ENCODE measurements at places on chromosomes 1 and 21. TPM values are rescaled to one million over a fixed set of nuclear protein-coding genes. Genes with fewer than 3 reads are reported as not detected.

DNA sequence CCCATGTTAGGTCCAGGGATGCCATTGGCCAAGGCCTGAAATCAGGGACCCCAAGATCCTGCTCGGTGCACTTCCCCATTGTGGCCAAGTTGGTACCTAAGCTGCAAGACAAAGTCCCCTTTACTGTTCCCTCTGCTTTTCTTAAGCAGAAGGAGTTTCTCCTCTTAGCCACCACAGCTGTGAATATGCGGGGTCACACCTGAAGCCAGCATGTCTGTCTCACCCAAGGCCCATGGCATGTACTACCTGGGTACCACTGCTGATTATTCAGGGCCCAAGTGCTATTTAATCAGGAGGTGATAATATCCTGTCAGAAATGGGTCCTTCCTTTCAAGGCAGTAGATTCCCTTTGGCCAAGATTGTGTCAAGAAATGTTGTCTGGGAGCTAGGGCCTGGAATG lies 133.9 kb upstream of the DNAH14 start:
- no peak for DNase-seq

DNA sequence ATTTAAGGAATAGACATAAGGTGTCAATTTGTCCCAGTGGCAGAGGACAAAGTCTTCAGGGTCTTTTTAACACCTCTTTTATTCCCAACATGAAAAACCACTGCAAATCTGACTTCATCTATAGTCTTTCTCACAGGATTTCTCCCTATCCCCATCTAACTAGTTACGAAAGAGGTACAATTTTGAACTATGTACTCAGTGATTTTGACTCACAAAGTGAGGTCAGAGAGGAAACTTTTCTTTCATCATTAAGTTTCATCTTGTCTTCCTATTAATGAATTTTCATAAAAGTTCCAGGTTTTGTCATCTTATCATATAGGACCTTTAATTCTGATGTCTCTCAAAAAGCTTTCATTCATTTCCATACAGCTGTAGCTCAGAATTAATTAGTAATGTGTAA lies 63.3 kb downstream of the ASH1L start:
- DNase-seq = no peak

DNA sequence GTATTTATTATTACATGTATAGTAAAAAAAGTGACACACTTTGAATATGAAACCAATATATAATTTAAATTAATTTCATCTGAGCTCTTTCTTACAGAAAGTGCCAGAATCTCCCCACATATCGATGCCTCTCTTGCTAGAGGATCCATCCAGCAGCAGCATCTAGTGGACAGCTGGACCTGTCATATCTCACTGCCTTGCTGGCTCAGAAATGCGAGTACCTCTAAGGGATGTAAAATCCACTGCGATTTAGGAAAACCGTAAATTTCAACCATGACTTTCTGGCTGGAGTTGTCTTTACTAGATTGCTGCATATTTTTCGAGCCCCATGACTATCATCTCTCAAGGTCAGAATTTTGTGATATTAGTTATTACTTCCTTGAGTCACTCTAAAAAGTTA lies 333.8 kb downstream of the NEGR1 start:
- no peak for DNase-seq

DNA sequence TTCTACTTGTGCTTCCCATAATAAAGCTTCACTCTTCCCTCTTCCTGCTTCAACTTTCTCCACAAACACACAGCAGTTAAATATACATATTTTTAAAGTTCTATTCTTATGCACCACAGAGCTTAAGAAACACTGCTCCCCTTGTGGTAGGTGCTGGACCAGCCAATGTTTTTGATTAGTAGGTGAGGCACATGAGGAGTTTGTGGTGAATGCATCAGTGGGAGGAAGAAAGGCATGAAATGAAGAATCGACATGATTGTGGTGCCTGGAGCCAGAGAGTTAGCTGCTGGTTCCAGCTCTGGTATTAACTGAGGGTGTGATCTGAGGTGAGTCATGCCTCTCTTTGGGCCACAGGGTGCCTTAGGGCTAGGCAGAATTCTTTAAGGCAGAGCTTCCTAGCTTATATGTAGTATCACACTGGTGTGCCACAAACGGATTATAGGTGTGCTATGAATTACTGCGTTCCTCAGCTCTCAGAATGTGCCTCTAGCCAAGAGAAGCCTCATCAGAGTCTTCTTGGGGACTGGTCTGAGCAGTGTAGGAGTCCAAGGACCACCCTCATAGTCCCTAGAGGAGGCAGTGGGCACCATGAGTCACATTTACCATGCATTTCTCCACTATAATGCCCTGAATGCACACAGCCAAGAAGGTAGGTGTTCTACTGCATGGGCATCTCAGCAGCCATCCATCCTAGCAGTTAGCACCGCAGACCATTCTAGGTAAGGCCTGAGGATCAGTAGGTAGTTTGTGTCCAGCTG lies 97.4 kb upstream of the SGIP1 start:
- DNase-seq = no peak

DNA sequence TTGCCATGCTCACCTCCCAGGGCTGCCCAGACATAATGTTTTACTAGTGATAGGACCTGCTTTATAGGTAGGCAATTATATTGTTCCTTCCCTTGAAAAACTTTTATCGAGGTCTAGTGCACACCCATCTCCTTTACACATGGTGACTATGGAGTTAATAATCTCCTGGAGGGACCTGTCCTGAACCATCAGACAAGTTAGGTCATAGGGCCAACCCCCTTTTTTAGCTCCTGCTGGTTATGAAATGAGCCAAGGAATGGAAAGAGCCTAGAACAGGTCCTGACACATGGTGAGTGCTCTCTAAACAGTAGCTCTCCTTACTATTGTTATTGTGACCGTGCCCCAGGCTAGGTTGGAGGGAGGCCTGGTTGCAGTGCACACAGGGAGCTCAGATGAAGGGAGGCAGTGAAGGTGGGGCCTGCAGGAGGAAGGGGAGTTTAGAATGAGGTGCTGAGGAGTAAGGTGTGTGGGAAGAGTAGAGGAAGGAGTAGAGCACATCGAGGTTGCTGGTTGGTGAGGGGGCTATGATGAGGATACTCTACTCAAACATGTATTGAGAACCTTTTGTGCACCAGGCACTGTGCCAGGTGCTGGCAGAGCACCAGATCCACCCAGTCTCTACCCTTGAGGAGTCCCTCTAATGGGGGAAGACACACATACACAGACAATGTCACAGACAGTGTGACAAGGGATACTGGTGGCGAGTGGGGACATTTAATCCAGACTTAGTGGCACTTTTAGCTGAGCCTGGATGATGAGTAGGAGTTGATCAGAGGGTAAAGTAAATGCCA lies 14.1 kb upstream of the LMNA start:
- no peak for DNase-seq

DNA sequence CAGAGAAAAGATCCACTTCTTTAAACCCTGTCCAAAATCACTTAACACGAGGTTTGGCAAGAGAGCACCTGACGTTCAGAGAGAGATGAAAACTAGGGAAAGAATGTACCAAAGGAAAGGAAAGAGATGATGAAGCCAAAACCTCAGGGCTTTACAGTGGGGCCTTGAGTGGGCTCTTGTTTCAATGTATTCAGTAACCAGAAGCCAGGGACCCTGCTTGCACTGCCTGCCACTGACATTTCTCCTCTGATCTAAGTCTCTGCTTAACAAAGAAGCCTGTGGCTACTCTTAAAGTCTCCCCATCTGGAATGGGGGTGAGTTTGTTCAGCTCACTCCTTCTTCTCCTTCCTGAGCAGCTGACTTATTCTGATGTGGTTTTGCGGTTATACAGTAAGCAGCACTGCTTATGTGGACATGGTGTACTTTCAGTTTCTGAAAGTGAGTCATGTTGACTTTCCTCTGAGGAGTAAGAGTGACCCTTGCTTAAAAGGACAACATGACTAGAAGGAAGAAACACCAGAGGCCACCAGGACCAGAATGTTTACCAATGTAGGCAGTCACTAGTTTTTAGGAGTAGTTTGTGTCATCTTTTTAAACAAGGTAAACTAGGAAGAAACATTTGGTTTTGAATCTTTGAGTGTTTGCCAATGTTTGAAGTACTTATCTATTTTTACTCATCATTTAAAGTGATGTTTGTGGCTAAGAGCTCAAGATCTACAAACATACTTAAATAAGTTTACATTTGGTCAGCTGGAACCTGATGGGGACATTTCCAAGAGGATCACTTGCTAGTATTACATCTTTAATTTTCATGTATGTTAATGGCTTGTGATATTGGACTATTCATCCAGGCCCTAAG lies 87.4 kb downstream of the FASLG start:
- no peak for DNase-seq

Gene OR6N1
- not detected for total RNA-seq

DNA sequence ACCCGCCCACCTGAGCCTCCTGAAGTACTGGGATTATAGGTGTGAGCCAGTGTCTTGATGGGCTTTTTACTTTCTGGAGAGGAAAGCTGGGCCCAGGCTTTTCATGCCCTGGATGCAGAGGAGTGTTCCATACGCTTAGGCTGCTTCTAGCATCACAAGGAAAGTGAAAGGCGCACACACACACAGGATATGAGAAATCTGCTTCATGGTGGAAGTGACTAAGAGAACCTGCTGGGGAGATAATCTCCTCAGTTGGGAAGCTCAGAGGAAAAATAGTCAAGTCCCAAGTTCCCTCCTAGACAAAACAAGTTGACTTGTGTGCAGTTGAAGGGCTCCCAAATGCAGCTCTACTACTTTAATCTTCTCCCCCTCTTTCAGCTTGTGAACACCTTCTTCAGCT lies 2.2 kb downstream of the NUDC start:
- DNase-seq = no peak

- DNase-seq = no peak
These were observed 4.8 kb upstream of the SARS1 start for GRCh38 chr1:109208836-109209463.

Gene DIO1
- not detected for total RNA-seq

DNA sequence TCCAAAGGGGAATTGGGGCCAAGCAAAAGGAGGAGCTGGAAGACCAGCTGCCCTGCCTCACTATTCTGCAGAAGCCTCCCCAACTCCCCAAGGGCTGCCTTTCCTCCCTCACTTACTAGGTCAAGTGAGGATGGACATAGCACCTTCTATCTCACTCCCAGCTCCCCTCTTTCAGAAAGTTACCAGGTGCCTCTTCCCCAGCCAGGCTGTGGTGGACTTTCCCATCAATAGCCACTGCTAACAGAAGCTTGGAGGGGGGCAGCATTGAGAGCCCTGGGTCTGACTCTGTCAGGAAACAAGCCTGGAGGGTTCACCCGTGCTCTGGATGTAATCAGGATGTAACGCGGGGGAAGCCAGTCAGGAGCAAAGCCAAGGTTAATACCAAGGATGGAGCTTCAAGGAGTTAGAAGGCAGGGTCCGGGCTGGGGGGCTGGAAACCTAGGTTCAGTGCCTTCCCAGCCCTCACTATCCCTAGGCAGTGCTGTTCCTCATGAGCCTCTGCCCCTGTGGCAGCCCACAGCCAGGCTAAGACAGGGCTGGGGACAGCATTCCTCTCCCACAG lies 127.8 kb upstream of the NGF start:
- peak; percentile 57 for DNase-seq

GRCh38 chr1:74579425-74579824 lies 67.0 kb upstream of the LRRC53 start:
- DNase-seq = no peak

DNA sequence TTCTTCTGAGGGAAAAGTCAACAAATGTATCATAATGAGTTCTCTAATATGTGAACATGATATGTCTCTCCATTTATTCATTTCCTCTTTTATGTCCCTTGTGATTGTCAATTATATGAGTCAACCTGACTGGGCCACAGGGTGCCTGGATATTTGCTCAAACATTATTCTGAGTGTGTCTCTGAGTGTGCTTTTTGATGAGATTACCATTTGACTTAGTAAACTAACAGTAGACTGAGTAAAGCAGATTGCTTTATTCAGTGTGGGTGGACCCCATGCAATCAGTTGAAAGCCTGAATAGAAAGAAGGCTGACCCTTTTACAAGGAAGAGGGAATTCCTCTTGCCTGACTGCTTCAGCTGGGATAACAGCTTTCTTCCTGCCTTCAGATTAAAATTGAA lies 142.6 kb downstream of the SLC35F3 start:
- no peak for DNase-seq

- no peak for DNase-seq
These were observed 10.9 kb upstream of the IL20 start for GRCh38 chr1:206854401-206855129.

DNA sequence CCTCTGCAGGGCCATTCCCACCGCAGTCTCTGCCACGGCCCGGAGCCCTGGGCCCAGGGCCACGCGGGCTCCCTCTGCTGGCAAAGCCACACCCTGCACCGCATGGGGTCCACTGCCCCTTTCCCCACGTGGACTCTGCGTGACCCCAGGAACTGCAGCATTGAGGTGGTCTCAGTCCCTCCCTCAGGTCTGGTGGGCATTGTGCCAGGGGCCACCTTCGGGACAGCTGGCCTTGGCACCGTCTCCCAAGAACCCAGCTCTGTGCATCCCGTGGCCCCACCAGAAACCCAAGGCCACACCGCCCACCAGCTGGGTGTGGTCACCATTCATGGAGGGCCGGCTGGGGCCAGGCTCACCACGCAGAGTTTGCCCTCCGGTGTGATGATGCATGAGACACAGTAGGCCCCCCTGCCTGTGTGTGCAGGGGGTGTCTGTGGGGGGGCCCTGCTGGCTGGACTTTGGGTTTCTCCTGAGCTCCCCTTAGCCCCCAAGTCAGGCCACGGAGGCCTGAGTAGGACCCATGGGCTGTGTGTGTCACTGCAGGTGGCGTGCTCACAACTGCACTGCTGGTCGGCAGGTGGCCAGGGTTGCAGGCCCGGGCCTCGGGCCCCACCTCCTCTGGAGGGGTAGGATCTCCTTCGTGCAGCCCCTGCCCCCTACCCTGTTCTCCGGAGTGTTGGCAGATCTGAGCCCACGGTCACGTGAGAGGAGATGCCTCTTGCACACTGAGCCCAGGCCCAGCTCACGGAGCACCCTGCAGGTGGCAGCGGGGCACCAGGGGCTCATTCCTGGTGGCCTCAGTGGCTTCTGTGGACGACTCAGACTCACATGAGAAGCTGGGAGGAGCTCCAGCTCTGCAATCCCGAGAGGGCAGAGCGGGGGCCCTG lies 5.8 kb downstream of the VWA1 start:
- DNase-seq = no peak

Gene ERG
- total RNA-seq = 13.2 TPM

- DNase-seq = no peak
These were observed 18.1 kb downstream of the EPHA10 start for GRCh38 chr1:37746806-37747205.

DNA sequence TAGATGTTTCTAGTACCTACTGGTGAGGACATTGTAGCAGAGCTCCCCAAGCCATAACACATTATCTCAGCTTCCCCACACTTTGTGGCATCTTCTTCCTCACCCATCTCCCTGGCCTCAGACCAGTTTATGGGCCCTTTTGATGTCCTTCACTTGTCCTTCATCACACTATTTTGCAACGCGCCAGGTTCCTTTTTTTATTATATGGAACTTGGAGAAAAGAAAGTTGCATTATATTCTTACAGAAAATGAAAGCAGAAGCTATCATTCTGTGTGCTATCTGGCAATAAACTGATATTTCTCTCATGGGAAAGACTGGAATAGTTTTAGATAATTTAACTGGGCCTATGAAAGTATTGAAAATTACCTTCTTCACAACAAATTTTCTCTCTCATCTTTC lies 196.9 kb upstream of the ETV3 start:
- no peak for DNase-seq

- DNase-seq = no peak
These were observed at the start of gene C8B for GRCh38 chr1:56965916-56966697. Gene C8B, minus strand, starts transcription at chr1:56966015. Its CDS starts 67 bp downstream, at chr1:56965948.

Gene USH2A
- 2.4 TPM for total RNA-seq

Measured in right atrium auricular region (tissue), 2 donors.